ENCODE measurements at places on chromosomes 1 and 21. TPM values are rescaled to one million over a fixed set of nuclear protein-coding genes. Genes with fewer than 3 reads are reported as not detected.

GRCh38 chr1:208146650-208147049 lies 97.5 kb downstream of the PLXNA2 start:
- no peak for DNase-seq
- H3K4me3 ChIP-seq: no peak overlapping the region
- H3K4me1 ChIP-seq: no peaks in the 10 kb centered on the region
- no peaks in the 10 kb centered on the region for H3K36me3 ChIP-seq
- no peaks in the 10 kb centered on the region for H3K27me3 ChIP-seq

SOX13 gene
- 2.2 TPM for polyA plus RNA-seq

DNA sequence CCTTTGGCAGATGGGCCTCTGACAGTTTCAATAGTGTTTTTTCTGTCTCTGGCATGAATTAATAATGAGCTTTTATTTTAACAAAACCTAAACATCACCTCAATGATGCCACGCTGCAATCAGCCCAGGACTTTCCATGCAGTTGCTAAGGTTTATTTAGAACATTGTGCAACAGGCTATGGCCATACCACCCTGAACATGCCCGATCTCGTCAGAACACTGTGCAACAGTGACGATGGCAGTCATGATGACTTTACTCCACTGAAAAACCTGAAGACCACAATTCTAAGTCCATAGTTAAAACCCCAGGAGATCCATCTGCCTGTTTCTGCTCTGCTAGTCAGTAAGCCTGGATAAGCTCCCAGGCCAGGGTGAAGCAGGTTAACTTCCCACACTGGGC lies 310.0 kb downstream of the PBX1 start:
- H3K4me1 ChIP-seq: no peaks in the 10 kb centered on the region
- H3K36me3 ChIP-seq: no peaks in the 10 kb centered on the region
- H3K27me3 ChIP-seq: peaks cover 4% of the 10 kb centered on the region
- DNase-seq: no peak
- H3K4me3 ChIP-seq: no peak overlapping the region

GRCh38 chr1:55547405-55547804 lies 332.2 kb upstream of the USP24 start:
- no peaks in the 10 kb centered on the region for H3K27me3 ChIP-seq
- no peaks in the 10 kb centered on the region for H3K36me3 ChIP-seq
- H3K4me3 ChIP-seq: no peak overlapping the region
- no peaks in the 10 kb centered on the region for H3K4me1 ChIP-seq
- no peak overlapping the region for H3K27ac ChIP-seq

DCDC2B gene
- polyA plus RNA-seq: not detected

GRCh38 chr1:23184212-23184934 lies 15.7 kb upstream of the LUZP1 start:
- H3K4me3 ChIP-seq: peak overlapping the region; percentile 74
- H3K27ac ChIP-seq: no peak overlapping the region
- H3K27me3 ChIP-seq: no peaks in the 10 kb centered on the region

SERPINC1 gene
- polyA plus RNA-seq: not detected

GRCh38 chr21:41121785-41122415 lies 46.1 kb upstream of the BACE2 start:
- H3K36me3 ChIP-seq: no peaks in the 10 kb centered on the region
- no peak overlapping the region for H3K27ac ChIP-seq
- no peak overlapping the region for H3K4me3 ChIP-seq

DNA sequence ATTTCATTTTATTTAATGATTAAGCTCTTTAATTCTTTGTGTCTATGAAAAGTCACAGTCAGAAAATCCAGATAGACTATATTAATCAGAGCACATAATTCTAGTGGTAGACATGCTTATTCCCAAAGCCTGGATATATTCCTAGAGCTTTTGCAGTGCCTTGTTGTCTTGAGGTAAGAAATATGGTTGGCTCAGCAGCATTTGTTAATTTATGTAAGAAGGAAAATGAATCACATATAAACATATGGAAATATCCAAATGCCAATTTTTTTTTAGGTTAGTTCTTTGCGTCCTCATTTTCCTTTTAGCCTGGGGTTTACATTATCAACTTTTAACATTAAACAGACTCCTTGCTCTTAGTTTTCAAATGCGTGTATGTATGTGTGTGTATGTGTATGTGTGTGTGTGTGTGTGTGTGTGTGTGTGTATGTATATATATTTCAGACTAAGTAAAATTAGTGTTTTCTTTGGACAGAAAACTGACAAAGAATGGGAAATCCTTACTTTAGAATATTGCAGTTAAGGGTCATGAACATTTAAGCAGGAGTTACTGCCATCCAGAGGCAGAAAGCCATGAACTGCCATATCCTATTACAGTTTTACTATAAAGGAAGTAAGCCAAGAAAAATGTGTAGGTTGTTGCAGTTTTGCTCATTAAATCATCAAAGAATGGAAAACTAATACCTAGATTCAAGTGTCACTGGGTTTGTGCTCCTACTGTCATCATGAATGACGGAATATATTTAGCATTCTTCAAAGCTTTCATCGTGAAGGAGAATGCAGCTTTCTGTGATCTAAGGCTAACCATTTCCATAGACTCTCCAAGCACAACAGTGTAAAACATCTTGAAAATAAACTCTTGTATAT lies 477.1 kb upstream of the NR5A2 start:
- DNase-seq: no peak
- H3K27ac ChIP-seq: no peak overlapping the region
- peaks cover 7% of the 10 kb centered on the region for H3K27me3 ChIP-seq
- H3K36me3 ChIP-seq: no peaks in the 10 kb centered on the region

NCF2 gene
- 1.5 TPM for polyA plus RNA-seq

- DNase-seq: no peak
- no peaks in the 10 kb centered on the region for H3K36me3 ChIP-seq
- H3K27ac ChIP-seq: no peak overlapping the region
Measured at GRCh38 chr1:76374086-76374485, 299.5 kb downstream of the ST6GALNAC3 start.

DNA sequence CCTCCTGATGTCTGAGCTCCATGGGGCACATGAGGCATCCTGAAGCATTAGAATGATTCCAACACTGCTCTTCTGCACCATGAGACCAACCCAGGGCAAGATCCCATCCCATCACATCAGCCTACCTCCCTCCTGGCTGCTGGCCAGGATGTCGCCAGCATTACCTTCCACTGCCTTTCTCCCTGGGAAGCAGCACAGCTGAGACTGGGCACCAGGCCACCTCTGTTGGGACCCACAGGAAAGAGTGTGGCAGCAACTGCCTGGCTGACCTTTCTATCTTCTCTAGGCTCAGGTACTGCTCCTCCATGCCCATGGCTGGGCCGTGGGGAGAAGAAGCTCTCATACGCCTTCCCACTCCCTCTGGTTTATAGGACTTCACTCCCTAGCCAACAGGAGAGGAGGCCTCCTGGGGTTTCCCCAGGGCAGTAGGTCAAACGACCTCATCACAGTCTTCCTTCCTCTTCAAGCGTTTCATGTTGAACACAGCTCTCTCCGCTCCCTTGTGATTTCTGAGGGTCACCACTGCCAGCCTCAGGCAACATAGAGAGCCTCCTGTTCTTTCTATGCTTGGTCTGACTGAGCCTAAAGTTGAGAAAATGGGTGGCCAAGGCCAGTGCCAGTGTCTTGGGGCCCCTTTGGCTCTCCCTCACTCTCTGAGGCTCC lies 11.1 kb upstream of the RASSF5 start:
- DNase-seq: no peak
- no peak overlapping the region for H3K4me3 ChIP-seq
- peaks cover under 1% of the 10 kb centered on the region for H3K4me1 ChIP-seq
- H3K36me3 ChIP-seq: peaks cover 28% of the 10 kb centered on the region
- no peaks in the 10 kb centered on the region for H3K27me3 ChIP-seq
- H3K27ac ChIP-seq: no peak overlapping the region

DNA sequence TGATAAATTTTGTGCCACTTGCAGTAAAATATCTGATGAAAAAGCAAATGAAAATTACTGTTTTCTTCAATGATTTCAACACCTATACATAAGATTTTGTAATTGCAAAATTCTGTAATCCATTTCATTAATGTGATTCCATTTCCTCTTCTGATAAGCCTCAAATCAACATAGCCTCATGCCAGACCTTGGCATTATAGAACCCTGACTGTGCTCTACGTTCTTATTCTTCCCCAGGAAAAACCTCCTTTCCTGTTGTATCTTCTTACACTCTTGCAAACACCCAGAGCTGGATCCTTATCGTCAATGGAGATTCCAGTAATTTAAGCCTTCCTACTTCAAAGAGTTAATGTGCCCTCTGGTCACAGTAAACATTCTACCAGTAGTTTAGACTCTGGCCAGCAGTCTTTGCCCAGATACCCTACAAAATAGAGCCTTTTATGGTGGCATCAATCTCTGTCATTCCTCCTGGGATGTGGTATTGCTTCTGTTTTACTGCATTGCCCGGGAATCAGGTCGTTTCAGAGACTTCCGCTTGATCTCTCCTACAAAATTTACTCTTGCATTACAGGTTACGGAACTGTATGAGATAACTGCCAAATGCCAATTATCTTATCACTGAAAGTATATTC lies 48.5 kb upstream of the CHRM3 start:
- no peaks in the 10 kb centered on the region for H3K27me3 ChIP-seq
- no peak overlapping the region for H3K27ac ChIP-seq
- DNase-seq: no peak
- H3K36me3 ChIP-seq: no peaks in the 10 kb centered on the region
- no peaks in the 10 kb centered on the region for H3K4me1 ChIP-seq

PLK3 gene
- polyA plus RNA-seq: 2.1 TPM

GRCh38 chr1:96370757-96371156 lies 350.8 kb upstream of the PTBP2 start:
- H3K36me3 ChIP-seq: no peaks in the 10 kb centered on the region
- DNase-seq: no peak
- H3K4me1 ChIP-seq: no peaks in the 10 kb centered on the region
- no peak overlapping the region for H3K4me3 ChIP-seq

DNA sequence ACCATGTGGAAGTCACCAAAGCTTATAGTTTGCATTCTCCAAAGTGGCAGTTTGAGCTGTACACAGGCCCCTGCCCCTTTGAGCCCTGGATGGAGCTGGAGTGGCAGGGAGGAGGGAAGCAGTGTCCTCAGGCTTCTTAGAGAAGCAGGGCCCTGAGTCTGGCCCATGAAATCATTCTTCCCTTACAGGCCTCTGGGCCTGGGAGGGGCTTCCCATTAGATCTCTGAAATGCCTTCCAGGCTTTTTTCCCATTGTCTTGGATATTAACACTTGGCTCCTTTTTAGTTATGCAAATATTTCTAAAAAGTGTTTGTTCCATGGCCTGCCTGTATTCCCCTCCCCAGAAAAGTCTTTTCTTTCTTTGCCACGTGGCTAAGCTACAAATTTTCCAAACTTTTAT lies 10.0 kb upstream of the TRIM67 start:
- no peak overlapping the region for H3K4me3 ChIP-seq
- H3K36me3 ChIP-seq: no peaks in the 10 kb centered on the region
- H3K27ac ChIP-seq: no peak overlapping the region
- no peak for DNase-seq
- H3K4me1 ChIP-seq: no peaks in the 10 kb centered on the region
- H3K27me3 ChIP-seq: peaks cover 12% of the 10 kb centered on the region

HSPG2 gene
- polyA plus RNA-seq: not detected

DNA sequence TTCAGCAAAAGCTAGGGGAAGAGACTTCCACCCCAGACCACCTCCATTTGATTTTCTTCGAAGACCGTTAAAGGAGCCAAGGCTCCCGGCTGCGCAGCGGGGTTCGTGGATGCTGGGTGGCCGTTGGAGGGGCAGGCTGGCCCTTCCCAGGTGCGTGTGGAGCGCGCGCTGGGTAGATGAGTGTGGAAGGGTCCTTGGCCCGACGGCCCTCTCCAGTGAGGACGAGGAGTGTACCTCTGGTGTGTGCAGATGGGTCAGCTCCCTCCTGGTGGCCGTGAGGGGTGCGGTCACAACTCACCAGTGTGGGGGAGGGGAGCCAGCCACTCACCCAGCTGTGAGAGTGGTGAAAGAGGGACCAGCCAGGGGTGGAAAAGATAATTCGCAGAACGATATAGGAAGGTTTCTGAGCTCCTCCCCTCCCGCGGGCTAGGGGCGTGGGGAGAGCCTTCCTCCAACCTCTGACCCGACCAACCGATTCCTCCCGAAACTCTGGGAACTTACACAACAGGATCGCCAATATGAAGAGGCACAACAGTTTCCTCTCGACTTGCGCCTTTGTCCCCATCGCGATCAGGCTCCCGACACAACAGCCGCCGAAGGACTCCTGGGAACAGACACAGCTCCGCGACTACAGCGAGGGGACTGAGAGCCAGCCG lies at the start of gene F11R:
F11R (minus strand) TSS at position 644 of the 656 bp plus-strand sequence; CDS start at position 565, 79 bp downstream.
- H3K27ac ChIP-seq: peak within 1 kb of the TSS; percentile 92
- H3K4me3 ChIP-seq: peak within 1 kb of the TSS; percentile 94
- H3K27me3 ChIP-seq: peaks cover 11% of the 10 kb centered on the region
- H3K4me1 ChIP-seq: peaks cover 25% of the 10 kb centered on the region

DNA sequence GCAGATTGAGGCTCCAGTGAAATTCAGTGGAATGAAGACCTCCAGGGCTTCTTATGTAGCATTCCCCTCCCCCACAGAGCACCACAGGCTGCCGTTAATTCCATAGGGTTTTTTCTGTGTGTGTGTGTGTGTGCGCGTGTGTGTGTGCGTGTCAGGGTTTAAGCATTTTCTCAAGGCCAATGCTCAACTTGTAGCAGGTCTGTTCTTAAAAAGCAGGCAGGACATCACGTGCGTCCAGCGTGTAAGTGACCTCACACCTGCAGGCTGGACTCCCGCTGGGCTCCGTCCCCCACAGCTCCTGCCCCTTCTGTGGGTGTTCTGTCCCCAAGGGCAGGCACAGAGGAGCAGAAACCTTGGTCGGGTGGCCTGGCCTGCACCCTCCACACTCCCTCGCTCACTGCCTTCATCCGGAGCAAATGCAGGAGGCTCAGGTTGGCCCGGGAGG lies 5.3 kb downstream of the PRDM16 start:
- no peak overlapping the region for H3K4me3 ChIP-seq
- H3K27ac ChIP-seq: no peak overlapping the region
- H3K36me3 ChIP-seq: no peaks in the 10 kb centered on the region
- DNase-seq: no peak

- peak; percentile 1 for DNase-seq
- H3K27ac ChIP-seq: no peak overlapping the region
- H3K4me1 ChIP-seq: no peaks in the 10 kb centered on the region
- H3K4me3 ChIP-seq: no peak overlapping the region
- no peaks in the 10 kb centered on the region for H3K27me3 ChIP-seq
Measured at GRCh38 chr21:30831194-30831765, 1.7 kb upstream of the KRTAP7-1 start.

GRCh38 chr1:221182791-221183533 lies 303.7 kb downstream of the HLX start:
- no peaks in the 10 kb centered on the region for H3K4me1 ChIP-seq
- H3K4me3 ChIP-seq: no peak overlapping the region
- no peaks in the 10 kb centered on the region for H3K36me3 ChIP-seq
- H3K27me3 ChIP-seq: no peaks in the 10 kb centered on the region
- H3K27ac ChIP-seq: no peak overlapping the region
- no peak for DNase-seq
